ENCODE measurements at places on chromosomes 6 and 20. TPM values are rescaled to one million over a fixed set of nuclear protein-coding genes. Genes with fewer than 3 reads are reported as not detected.

DNA sequence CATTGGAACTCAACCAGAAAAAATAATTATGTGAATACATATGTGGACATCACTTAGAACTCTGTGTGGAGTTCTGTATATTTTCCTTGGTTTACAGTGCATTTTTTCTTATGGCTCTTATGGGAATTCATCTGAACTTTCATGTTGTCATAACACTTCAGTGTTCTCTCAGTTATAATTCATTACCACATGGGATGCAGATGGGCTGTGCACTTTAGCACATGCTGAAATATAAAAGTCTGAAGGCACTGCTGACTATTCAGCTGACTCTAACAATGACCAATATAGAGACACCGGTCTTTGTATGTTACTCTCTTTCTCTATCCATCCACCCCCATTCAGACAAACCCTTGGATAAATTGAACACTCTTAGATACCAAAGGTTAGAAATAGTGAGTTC, 29.3 kb downstream of the GRIK2 start:
- no peak for DNase-seq

DNA sequence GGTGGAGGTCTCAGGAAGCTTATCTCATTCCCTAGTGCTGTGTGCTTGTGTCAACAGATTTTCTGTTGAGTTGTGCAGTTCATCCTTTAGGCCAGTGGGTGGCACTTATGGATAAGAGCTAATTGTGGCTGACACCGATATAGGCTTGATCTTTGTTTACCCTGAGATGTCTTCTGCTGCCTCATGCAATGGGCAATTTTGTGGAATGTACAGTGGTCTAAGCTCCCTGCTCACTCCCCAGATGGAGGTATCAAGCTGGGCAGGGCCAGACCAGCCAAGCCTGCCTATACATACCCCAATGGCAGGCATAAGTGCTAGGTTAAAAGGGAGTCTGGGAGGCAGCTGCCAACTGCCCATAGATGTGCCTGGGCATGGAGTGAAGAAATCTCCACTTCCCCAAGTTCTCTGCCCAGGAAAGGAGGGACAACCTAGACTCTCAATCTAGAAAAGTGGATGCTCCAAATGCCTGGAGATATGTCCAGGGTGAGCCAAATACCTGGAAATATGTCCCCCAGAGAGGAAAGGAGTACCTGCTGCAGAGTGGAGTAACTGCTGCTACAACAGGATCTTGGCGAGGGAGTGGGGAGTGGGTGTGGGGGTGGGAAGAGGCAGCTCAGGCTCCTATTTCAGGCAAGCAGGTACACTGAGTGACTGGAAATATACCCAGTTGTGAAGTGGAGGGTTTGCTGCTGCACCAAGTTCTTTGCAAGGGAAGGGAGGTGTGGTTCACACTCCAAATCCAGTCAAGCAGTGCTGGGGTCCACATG, 53.2 kb upstream of the ARG1 start:
- peak; percentile 57 for DNase-seq

DNA sequence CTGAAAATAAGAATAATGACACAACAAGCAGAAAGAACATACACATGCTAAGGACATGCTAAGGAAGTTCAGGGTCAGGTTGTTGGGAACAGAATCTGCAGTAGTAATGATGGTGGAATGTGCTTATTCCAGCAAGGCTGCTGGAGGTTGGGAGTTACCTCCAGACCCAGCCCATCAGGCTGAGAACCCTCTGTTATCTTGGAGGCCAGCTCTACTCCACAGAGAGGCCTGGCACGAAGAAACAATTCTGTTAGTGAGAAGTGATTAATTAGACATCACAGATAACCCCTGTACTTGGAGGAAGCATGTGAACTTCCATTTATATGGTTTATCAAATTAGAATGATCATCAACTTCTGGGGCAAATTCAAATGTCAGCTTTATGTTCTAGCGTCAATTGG, 22.1 kb upstream of the ARHGAP18 start:
- DNase-seq = no peak

DNA sequence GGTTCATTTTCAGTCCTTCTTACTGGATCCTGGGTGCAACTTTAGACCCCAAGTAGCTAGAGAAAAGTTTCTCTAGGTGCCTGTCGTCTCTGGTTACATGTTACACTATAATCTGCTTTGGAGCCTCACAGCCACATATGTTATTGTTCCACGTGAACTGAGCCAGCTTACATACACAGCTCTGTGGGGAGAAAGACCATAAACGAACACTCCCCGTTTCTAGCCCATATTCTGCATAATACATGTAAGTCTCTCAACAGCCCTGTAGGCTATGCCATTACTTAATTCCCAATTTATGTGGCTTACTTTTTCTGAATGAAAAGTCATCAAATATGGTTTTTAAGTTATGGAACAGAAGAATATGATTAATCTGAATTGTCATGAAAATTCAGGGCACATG, 233.8 kb downstream of the BCKDHB start:
- no peak for DNase-seq

- peak; percentile 75 for DNase-seq
Observed at GRCh38 chr20:62365814-62366369, 1.2 kb downstream of the LAMA5 start.

GRCh38 chr6:33609528-33609927, 11.6 kb upstream of the ITPR3 start:
- DNase-seq = peak; percentile 88

- peak; percentile 18 for DNase-seq
Observed at GRCh38 chr6:112912416-112913101, 565.4 kb downstream of the RFPL4B start.

GRCh38 chr20:44979090-44979621, 12.8 kb downstream of the STK4 start:
- DNase-seq = peak; percentile 60

DNA sequence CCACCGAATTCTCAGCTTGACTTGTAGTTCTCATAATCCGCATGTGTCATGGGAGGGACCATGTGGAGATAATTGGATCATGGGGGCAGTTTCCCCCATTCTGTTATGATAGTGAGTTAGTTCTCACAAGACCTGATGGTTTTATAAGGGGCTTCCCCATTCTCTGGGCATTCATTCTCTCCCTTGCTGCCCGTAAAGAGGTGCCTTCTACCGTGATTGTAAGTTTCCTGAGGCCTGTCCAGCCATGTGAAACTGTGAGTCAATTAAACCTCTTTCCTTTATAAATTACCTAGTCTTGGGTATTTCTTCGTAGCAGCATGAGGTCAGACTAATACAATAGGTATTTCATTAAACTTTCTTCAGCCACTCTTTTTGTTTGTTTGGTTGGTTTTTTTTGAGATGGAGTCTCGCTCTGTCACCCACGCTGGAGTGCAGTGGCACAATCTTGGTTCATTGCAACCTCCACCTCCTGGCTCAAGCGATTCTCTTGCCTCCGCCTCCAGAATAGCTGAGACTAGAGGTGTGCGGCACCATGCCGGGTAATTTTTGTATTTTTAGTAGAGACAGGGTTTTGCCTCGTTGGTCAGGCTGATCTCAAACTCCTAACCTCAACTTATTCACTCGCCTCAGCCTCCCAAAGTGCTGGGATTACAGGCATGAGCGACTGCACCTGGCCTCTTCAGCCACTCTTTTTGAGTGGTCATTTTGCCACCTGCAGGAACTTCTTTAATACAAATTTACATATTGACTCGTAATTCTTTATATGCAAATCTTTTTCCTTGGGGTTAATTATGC, 36.3 kb downstream of the GSTA2 start:
- DNase-seq = no peak

Gene EYA2
- total RNA-seq = 0.10 TPM

GRCh38 chr6:56796196-56796532, 153.5 kb upstream of the DST start:
- DNase-seq = peak; percentile 36

GRCh38 chr6:103534095-103534494, 1325.6 kb downstream of the HACE1 start:
- DNase-seq = no peak

Measured in RPMI7951 (cell line).